Esophagus squamous epithelium (tissue), 5 donors: ENCODE measurements at places on chromosomes 2 and 18.

- DNase-seq = no peak
Measured at GRCh38 chr18:51074605-51075004, 44.6 kb downstream of the SMAD4 start.

DNA sequence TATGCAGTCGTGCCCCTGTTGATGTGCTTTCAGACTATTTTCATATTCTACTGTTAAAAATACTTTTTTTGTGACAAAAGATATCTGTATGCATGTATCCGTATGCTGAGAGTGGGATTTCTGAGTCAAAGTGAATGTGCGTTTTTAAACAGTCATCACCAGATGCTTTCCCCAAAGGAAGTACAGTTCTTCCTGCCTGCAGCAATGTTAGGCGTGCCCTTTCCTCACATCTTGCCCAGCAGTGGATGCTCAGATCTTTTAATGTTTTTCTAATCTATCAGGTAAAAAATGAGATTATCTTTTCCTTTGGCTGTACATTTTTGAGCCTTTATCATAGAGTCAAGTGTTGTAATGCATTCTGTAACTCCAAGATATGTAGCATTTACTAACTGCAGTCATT lies 111.7 kb downstream of the PTPRM start:
- no peak for DNase-seq

DNA sequence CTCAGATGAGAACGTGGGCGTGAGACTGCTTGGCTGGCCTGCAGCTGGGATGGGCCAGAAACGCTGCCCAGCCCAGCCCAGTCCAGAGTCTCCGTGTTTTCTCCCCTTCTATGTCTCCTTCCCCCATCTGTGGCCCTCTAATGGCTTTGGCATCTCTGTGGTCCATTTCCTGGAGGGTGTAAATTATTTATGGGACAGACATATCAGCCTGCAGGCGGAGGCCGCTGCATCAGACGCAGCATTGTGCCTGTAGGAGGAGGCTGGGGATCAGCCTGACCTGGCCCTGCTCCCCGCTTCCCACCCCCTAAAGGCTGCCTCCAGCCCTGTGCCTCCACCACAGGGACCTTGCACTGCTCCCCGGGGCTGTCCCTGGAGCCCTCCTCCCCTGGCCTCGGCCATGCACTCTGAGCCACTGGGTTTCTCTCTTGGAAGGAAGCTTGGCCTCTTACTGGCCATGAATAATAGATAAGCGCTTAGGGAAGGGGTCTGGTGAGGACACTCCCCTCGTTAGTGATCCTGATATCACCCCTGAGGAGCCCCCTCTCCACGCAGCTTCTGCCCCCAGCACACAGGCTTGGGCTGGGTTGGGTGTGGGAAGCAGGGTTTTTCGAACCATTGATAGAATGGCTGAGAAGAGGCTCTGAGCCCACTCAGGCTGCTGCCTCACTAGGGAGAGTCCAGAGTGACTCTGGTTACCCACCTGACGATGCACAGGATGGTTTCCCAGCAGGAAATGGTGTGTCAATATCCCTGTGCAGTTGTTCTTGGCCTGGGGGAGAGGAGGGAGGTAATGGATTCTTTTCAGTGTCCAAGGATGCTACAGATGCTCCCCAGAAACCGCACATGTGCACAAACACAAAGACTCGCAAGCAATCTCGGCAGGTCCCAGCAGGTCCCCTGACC lies 185.5 kb downstream of the MYCN start:
- DNase-seq = no peak

DNA sequence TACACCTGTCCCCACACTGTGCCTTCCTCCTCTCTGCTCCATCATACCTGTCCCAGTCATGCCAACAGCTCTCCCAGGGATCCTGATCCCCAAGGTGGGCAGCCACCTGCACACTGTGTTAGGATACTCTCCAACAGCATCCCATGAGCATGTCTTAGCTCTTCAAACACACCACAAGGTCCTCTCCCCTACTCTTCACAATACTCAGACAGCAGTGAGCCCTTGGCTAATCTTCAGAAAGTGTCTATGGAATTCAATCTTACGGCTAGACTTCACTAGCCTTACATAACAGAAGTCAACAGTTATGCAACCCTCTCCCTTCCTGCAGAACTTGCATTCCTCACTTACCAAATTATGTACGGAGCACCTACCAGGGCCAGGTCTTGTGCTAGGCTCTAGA lies 79.9 kb downstream of the MYO5B start:
- no peak for DNase-seq

GRCh38 chr2:239297142-239298004 lies 103.4 kb downstream of the HDAC4 start:
- no peak for DNase-seq

GRCh38 chr2:191190861-191191552 lies 40.2 kb upstream of the STAT4 start:
- no peak for DNase-seq

DNA sequence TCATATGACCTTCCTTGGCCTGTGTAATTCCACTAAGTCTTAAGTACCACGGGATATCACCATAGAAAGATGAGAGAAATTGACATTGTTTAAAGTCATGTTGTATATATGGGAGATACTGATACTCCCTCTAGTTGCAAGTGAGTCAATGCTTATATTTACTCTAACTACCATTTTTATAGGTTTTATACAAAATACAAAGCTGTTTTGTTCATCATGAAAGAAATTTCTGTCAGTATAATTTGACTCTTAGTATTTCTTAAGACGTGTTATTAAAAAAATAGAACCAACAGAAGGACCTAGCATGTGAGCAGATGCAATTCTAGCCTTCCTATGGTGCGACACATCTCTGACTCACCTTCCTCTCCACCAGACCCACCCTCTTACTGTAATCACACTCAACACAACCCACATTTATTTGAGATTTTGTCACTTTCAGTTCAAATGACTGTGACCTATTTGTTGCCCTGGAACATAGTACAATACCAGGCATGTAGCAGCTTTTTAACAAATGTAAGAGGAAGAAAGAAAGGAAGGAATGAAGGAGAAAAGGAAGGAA lies 453.1 kb downstream of the CMPK2 start:
- DNase-seq = no peak

DNA sequence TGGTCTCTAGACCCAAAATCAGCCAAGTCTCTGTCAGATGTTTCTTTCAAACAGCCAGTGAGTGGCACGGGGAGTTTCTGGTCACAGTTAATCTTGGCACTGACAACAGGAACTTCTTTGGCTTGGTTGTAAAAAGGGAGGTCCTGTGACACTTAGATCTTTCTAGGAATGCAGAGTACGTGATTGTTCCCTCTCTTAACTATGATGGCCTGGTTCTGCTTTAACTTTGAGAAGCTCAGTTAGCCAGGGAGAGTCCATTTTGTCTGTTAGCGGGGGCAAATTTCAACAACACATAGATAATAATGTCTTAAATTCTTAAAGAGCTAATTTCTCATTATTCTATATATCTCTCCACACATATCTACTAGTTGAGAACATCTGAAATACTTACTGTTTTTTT lies 344.5 kb upstream of the LRRTM4 start:
- DNase-seq = no peak
